ENCODE measurements at places on chromosomes 2 and 18.
A peak's percentile ranks its signal among the peaks of the same experiment; 100 is the strongest.

DNA sequence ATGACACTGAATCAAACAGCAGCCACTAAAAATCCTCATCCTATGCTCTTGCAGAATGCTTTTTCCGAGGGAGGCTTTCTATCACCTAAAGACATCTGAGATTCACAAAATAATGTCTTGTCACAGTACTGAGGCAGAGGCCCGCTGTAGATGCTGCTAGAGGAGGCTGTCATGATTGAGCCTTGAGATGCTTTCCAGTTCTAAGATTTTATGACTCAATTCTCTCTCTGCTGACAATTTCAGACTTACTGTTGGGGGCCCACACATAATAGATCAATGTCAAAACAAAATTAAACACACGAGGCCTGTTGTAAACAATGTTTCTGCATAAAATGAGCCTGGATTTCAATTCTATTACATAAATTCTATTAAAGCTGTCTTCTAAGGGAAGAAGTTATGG is 132.7 kb upstream of the ARL4C start:
- DNase-seq, result no peak

DNA sequence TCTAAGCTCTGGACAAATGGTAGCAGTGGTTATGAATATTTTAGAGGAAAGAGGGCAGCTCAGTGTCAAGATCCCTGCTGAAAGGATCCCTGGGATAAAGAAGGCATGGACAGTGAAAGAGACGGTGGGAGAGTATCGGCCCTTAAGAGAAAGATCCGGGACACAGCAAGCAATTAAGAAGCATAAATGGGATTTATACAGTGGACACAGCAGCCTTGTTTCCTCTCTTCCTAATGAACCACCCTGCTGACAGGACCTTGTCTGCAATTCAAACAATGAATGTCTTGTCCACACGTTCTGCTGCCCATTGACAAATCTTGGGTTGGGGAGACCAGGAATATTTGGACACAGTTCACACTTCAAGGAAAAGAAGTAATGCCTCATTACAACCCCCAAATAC is 16.5 kb downstream of the CPLX4 start:
- no peak for DNase-seq

GRCh38 chr2:234960175-234961088 is 8.6 kb downstream of the SH3BP4 start:
- no peak for DNase-seq

- no peak for DNase-seq
These were observed 36.6 kb upstream of the IKZF2 start for GRCh38 chr2:213187833-213188532.

GRCh38 chr2:172169611-172170010 is 66.9 kb upstream of the DLX2 start:
- no peak for DNase-seq

- DNase-seq, result no peak
These were observed 20.8 kb upstream of the TMEM17 start for GRCh38 chr2:62526531-62527381.

GRCh38 chr18:59996370-59996966 is 96.7 kb downstream of the PMAIP1 start:
- DNase-seq, result no peak

- DNase-seq, result no peak
These were observed 58.5 kb downstream of the CLHC1 start for GRCh38 chr2:55173438-55174054.

- DNase-seq, result peak; percentile 19
These were observed 19.5 kb downstream of the SLC25A52 start for GRCh38 chr18:31741097-31741735.

GRCh38 chr2:160522951-160523710 is 29.5 kb upstream of the RBMS1 start:
- DNase-seq, result no peak

DNA sequence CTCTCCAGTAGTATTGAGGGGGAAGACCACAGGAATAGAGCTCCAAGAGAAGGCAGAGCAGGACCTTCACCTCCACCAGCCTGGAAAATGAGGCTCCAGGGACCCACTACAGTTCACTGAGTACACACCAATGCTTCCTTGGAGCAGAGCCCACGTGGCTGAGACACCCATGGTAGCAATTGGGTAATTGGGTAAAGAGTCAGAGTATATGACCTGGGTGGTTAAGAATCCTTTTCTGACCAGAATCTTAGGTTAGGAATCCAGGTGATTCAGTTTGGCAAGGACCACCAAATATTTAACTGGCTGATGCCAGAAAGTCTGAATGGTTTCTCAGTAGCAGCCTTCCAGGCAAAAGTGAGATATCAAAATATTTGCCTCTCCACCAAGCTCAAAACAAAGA is 107.7 kb downstream of the MDH1 start:
- DNase-seq, result no peak

All from activated CD8-positive, alpha-beta memory T cell treated with anti-CD3 and anti-CD28 coated beads for 1 hour (primary cell).